ENCODE measurements at places on chromosomes 6 and 20. TPM values are rescaled to one million over a fixed set of nuclear protein-coding genes. Genes with fewer than 3 reads are reported as not detected.

- no peak for DNase-seq
Measured at GRCh38 chr20:56414842-56415765, 3.0 kb downstream of the CASS4 start.

MTCH1 gene
- 208 TPM for total RNA-seq

DNA sequence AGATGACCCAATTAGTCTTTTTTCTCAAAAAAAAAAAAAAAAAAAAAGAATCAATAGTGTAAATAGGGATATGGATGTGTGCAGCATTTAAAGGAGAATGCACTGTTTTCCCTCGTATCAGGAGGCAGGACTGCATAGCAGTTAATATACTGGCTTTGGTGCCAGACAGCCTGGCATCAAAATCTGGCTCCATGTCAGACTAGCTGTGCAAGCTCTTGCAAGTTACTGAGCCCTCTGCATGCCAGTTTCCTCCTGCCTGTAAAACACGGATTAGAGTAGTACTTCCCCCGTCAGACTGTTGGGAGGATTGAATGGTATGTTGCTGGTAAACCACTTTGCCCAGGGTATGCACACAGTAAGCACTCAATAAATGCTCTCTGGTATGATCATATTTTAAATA, 594.2 kb upstream of the CHD6 start:
- no peak for DNase-seq

LRRC1 gene
- 14.0 TPM for total RNA-seq

- no peak for DNase-seq
Measured at GRCh38 chr6:21931641-21932335, 338.2 kb downstream of the SOX4 start.

DNA sequence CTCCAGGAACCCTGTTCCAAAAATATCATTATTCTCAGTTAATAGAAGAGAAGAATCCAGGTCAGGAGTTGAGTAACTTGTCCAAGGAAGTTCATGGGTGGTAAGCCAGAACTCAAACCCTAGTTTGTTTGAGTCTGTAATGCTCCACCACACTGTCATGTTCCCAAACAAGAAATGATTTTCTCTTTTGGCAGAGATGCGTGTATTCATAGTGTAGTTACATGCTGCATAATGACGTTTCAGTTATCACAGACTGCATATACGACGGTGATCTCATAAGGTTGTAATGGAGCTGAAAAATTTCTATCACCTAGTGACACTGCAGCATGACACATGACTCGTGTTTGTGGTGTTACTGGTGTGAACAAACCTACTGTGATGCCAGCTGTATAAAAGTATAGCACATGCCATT, 102.6 kb downstream of the TULP4 start:
- no peak for DNase-seq

DNA sequence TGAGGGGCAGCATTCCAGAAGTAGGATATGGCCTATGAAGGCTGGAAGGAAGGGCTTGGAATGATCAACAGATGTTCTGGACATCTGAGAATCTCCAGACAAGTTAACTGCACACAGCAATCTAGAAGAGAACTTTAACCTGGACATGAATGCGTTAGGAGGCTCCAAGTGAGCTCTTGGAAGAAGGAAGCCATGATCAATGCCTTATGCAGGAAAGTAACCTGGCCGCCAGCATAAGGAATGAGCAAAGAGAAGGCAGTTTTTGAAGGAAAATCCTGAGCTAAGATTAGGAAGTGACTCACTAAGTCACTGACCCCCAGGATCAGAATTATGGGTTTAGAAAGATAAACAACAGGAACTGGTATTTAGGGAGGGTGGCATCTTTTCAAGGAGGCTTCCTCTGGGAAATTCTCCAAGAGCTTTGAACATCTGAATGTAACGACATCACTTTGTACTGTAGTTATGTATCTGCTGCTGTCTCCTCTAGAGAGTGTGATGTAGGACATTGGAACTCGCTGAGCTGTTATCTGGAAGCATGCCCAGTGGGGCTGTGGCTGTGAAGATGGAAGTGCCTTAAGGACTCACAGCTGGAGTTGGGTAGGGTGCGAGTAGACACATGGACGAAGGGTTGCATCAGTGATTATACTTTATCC, 236.8 kb downstream of the PACRG start:
- DNase-seq = no peak

DNA sequence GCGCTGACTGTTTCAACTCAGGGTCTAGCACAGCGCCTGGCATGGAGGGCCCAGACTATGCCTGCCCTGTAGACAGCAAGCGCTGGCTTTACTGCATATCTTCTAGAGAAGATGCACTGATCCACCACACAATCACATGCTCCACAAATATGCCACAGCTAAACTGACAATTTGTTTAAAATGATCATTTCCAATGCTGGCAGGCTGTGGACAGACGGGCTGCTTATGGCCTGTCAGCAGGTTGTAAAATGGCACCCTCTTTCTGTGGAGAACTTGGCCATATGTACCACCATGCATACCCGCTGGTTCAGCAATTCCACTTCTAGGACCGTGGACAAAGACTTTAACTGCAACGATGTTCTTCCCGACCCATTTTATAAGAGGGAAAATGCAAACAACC, 40.8 kb downstream of the STAU1 start:
- DNase-seq = no peak

DNA sequence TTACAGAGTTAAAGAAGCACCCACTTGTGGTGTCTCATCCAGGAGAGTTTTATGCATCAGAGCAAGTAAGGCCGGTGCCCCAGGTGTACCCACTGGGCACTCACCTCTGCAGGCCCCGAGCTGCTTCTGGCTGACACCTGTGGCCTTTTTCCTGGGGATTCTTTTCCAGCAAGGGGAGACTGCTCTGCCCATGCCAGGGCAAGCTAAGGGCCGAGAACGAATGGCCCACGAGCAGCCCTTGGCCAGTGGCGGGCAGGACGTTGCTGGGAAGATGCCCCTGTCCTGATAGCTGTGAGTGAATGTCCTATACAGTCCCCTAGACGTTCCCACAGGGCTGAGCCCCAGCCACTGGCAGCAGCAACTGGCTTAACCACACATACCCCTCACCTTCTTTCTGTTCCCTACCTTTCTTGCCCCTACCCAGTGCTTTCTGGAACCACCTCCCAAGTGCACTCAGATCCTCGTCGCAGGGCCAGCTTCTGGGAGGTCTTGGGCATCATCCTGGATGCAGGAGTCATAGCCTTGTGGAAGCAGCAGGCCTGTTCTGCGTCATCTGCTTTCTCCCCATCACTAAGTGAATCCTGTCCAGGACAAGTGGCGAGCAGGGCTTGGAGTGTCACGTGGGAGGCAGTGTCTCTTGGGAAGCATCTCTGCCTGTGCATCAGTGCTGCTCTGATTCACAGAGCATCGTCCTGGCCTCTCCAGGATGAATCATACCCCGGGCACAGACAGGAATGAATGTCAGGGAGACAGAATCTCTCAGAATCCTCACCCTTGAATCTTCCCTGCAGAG, 32.5 kb downstream of the SYNDIG1 start:
- no peak for DNase-seq
